ENCODE measurements at places on chromosomes 7 and 10. TPM values are rescaled to one million over a fixed set of nuclear protein-coding genes. Genes with fewer than 3 reads are reported as not detected.

CYP2W1 gene
- not detected for total RNA-seq

ADCYAP1R1 gene
- total RNA-seq = not detected

GALNT17 gene
- not detected for total RNA-seq

PRRT4 gene
- not detected for total RNA-seq

GRCh38 chr7:118129041-118129795, 54.7 kb upstream of the LSM8 start:
- DNase-seq = no peak

DNA sequence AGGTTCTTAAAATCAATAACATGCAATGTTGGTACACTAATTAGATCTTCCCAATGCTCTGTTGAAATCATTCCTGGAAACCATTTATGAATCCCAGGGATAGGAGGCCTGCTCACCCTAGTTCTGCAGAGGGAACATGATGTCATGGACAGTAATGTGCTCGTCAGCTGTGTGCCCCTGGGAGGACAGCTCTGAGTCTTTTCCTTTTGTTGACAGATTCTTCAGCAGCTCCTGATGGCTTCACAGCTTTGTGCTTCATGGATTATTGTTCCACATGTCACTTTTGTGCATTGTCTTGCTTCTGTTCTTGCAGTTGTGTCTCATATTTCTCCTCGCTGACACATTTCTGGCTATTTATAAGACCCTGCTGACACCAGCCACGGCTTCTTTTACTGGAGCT, 367.5 kb downstream of the CCSER2 start:
- no peak for DNase-seq

- no peak for DNase-seq
Measured at GRCh38 chr7:42283553-42283952, 46.5 kb upstream of the GLI3 start.

GRCh38 chr7:64625114-64626082, 40.5 kb upstream of the ZNF107 start:
- no peak for DNase-seq

- peak; percentile 57 for DNase-seq
Measured at GRCh38 chr10:49569031-49569631, 30.2 kb upstream of the ERCC6 start.

DNA sequence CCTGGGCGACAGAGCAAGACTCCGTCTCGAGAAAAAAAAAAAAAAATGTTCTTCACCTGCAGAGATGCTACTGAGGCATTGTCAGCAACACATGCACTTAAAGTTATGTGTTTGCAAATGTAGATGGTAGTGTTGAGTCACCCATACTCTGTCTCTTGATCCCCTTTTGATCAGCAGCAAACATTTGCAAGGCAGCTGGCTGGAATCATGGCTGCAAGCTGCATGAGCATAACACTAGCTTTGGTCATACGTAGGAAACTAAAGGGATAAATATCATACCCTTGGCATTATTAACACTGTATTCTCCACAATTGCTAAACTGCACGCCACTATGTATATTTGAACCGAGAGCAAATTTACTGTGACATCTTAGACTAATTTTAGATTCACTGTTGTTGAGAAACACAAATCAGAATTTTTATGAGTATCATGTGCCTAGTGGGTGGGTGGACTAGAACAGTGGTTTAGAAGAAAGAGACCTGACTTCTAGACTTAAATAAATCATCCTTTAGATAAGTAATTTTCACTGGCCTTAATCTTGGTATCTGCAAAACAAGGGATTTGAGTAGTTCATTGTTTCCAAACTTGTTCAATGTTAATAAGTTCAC, 229.3 kb upstream of the MEOX2 start:
- DNase-seq = no peak

DNA sequence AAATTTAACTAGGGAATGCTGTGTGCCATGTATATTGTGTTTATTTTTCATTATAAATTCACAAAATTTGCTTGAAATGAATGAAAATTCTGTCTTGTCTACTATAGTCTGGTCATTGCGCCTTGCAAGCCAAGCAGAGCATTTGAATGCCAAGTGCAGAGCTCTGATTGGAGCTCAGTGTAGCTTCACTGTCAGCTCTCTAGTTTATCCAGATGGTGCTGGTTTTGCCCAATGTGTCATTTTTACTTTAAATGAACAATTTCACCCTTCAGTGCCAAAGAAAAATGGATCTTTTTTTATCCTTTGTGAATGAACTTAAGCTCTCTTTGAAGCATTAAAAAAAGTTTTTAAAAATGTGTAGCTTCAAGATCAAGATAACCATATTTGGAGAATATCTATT, 225.6 kb upstream of the CACNA2D1 start:
- no peak for DNase-seq

DNA sequence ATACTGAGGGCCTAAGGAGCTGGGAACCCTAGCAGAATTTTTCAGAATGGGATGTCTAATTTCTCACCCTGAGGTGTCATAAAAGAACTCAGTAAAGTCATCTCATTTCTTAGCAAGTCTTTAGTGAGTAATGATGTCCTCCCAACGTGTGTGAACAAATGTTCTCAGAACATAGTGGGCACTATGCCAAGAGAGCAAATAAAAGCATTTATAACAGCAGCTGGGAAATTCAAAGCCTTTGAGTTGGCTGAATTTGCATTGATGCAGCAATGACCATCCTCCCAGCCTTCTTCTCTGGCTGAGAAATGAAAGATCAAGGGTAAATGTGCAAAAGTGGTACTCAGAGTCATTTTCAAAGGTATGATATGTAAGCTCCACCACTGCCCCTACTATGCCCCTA, 109.4 kb downstream of the FAM107B start:
- no peak for DNase-seq

DNA sequence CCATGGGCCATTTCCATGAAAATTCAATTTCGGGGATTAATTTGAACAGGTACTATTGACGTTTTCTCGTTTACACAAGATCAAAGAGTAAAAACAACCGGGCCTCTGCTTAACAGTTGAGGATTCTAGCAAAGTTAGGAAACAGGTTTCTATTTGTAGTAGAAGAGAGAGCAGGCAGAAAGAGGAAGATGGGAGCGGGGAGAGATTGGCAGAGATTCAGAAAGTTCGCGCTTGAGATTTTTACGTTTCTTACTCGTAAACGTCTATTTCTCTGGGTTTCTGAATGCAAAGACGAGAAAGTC, 571 bp upstream of the VWC2 start:
- no peak for DNase-seq

- no peak for DNase-seq
Measured at GRCh38 chr7:13155188-13155587, 467.8 kb downstream of the ARL4A start.

GRCh38 chr10:6095810-6096570, 7.2 kb downstream of the RBM17 start:
- DNase-seq = no peak

- DNase-seq = no peak
Measured at GRCh38 chr10:14191407-14191806, 139.3 kb downstream of the FRMD4A start.

DNA sequence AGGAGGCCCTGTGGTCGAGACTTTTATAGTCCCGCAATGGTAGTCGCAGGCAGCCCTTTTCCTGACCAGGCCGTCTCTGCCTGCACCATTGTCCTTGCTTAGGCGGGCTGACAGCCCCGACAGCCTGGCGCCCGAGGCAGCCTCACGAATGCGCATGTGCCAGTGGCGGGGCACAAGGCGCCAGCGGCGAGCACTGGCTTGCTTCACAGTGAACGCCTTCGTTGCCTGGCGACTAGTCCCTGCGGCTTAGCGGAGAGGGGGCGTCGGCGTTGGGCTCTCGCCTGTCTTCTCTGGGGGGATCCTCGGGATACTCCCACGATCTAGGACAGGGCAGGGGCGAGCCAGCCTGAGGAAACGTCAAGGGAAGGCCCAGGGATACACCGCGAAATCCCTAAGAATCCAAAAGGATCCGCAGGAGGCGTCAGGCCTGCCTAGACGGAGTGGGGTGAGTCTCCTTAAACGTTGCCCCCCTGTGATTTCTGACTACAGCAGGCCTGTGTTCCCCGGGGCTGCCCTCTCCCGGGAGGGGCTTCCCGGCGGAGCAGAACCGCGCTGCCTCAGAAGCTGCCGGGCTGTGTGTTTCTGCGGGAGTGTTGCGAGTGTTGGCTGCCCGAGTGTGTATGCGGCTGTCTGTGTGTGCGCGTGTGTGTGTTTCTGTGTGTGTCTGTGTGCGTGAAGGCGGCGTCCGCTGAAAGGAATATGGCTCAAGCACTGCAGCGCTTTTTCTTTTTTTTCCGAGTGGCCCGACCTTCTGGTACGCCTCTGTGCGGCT, 20.5 kb upstream of the ZNF273 start:
- DNase-seq = peak; percentile 27

DNA sequence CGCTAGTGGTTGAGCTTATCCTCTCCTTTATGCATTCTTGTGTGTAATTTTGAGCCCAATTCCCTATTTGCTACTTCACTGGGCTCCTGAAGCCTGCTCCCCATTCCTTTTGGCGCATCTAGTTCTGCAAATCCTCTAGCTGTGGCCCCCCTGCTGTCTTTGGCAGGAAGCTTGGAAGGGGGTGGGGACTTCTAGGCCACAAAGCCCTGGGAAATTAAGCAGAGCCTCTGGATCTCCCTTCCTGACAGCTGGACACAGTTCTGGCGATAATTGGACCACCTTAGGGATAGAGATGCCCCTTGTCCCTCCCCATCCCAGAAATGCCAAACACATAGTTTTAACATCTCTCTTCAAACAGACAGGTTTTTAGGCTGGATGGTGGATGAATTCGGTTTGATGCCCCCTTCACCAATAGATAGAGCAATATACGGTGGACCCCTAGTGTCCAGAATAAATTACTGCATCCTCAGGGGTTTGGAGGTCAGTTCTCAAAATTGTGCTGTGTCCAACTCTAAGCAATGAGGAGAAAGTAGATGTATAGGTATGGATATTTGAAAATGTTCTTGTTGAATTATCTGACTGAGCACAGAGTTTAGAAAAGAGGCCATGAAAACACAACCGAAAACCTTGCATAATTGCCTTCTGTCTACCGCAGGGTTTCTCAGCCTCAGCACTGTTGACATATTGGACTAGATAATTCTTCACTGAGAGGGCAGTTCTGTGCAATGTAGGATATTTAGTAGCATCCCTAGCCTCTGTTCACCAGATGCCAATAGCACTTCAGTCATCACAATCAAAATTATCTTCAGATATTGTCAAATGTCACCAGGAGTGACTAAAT, 75.5 kb downstream of the PAPSS2 start:
- peak; percentile 29 for DNase-seq

GRCh38 chr7:157769086-157769485, 432.3 kb downstream of the DNAJB6 start:
- DNase-seq = no peak

DNA sequence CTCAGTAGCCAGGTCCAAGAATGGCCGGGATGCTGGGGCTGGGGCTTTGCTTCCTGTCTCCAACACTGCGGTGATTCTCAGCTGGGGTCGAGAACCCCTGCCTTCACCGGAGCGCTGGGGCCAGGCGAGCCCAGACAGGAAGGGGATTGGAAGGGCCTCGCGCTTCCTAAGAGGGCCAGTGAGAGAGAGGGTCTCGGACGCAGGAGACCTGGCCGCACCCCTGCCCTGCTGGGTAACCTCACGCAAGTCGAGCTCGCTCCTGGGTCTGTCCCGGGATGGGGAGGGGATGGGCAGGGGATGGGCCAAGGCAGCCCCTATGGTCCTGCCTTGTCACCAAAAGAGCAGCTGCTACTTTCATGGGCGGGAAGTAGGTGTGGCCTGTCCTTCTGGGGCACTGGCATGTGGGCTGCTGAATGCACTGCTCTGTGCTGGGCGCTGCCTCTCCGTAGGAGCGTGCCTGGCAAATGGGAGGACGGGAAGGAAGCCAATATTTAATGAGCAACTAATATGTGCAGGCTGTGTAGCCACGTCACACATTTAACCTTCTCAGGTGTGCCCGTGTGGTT, 20.0 kb downstream of the KCNK18 start:
- peak; percentile 7 for DNase-seq

DNA sequence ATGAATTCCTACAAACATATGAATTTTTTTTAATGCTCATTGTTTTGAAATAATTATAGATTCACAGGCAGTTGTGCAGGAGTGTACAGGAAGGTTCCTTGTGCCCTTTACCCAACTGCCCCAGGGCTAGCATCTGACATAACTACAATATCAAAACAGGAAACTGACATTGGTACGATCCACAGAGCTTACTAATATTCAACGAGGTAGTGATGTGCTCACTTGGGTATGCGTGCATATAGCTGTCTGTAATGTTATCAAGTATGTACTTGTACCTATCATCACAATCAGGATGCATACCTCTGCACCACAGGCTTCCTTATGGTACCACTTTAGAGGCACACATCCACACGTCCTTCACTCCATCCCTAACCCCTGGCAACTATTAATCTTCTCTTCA, 68.3 kb downstream of the BMS1 start:
- DNase-seq = no peak

DNA sequence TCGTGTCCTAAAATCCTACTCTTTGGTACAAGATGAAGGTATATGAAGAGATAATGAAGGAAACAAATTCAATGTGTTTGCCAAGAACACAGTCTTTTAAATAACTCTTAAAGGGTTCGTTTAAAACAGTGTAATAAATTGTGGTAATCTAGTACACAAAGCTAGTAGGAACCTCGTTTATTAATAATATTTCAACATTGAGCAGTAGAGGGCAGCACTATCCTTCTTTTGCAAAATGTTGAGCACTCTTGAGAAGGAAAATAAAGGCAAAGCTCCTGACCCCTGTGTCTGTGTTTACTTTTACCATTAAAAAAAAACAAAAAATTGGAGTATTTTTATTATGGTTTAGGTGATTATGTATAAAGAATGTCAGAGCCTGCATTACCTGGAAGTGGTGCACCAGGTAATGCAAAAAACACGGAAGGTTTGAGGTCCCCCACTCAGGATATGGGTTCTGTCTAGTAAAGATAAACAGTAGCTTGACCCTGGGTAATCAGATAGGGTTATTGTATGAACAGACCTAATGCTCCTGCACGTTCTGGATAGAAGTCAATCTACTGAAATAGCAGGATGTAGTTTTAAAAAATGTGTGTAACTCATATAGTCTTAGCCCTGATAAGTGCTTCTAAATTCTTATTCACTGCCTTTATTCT, 5.7 kb upstream of the GOT1 start:
- peak; percentile 42 for DNase-seq

GRCh38 chr7:38122501-38122900, 55.5 kb upstream of the STARD3NL start:
- DNase-seq = no peak

DNA sequence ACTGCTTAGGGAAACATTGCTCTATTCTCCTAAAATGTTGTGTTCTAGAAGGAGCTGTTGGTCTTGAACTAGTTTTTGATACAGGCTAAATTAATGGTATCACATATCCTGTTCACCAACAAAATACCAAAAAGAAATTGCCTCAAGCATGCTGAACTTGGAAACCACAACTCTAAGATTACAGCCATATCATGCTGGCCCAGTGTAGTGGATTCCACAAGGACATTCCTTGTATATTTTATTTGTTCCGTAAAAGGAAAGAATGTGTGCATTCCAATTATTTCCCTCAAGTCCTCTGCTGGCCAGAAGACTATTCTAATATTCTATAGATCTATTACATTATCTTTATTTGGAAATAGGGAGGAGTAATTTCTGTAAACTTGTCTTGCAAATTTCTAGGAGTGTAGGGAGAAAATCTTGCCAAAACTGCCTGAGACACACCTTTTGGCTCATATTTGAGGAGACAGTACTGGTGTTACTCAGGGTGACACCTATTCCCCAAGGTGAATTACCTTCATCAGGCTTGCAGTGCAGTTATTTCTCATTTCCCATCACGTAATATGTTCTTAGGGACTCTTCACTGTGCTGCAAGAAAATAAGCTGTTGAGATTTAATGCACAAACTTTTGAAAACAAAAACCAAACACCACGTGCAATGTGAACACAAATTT, 1.9 kb upstream of the NEBL start:
- no peak for DNase-seq

- DNase-seq = peak; percentile 67
Measured at GRCh38 chr10:92689663-92690210, at the start of gene HHEX. Gene HHEX (plus strand): TSS chr10:92689955. CDS start chr10:92689987, 32 bp downstream.
